ENCODE measurements at places on chromosomes 11 and 22.

- DNase-seq, result no peak
Measured at GRCh38 chr11:15629690-15630321, 515.1 kb downstream of the INSC start.

DNA sequence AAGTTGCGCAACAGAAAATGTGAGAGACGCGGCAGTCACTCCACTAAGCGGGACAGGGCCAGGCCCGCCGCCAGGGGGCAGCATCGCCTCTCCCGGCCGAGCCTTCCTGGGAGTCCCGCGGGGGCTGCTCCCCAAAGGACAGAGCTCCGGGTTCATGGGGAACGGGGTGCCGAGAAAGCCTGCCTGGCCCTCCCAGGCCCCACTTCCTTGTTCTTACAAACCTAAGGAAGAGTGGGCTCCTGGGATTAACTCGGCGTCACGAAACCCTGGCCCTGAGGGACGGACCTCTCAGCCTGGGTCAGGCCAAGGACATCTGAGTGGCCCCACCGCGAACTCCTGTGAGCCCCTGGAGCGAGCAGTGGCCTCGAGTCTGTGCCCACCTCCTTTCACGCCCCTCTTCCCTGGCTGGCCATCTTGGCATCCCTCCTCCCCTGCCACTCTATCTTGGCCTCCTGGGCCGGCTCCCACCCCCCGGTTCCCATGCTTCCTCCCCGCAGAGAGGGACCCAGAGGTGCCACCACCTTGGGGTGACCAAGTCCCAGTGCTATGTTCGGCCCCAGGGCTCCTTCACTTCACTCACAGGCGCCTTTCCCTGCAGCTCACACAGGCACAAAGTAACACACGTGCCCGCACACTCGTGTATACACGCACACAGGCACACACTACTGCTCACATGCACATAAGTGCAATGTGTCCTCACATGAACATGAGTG, 99.9 kb upstream of the FGF3 start:
- peak; percentile 57 for DNase-seq

DNA sequence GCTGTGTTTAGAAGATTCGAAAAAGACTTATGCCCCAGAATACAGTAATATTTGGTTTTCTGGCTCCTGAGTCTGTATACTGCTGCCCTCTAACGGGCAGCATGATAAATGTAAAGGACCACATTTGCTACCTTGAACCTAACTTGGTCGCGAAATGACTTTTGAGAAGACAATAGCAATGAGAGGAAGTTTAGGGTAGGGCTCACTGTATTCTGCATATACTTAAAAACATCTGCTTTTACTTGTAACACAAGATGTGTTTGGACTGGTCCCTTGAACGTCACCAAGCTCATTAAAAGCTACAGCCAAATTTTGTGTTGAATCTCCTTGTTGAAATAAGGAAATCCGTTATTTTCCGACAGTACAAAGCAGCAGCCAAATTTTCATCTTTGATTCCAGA, 309.1 kb downstream of the SWAP70 start:
- DNase-seq, result peak; percentile 70

DNA sequence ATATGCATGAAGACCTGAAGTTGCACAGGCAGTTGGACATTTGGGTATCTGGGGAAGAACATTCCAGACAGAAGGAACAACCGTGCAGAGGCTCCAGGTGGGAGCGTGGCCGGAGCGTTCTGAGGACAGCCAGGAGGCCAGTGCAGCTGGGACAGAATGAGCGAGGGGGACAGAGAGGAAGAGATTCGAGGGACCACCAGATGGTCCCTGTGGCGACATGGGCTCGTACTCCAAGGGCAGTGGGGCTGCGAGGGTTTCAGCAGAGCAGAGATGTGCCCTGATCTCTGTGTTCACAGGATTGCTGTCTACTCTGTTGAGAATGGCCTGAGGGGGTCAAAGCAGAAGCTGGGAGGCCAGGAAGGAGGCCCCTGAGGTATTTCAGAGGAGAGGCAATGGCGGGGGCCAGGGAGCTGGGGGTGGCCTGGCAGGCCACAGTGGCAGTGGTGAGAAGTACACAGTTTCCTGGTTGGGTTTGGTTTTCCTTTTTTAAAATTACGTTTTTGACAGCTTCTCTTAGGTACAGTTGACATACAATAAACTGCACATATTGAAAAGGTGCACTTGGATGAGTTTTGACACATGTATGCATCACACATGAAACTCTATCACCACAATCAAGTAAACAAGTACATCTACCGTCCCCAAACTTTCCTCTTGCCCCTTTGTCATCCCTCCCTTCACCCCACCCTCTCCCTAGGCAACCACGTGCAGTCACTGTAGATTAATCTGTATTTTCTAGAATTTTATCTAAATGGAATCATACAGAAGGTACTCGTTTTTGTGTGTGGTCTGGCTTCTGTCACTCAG, 24.8 kb upstream of the SOX10 start:
- DNase-seq, result no peak

DNA sequence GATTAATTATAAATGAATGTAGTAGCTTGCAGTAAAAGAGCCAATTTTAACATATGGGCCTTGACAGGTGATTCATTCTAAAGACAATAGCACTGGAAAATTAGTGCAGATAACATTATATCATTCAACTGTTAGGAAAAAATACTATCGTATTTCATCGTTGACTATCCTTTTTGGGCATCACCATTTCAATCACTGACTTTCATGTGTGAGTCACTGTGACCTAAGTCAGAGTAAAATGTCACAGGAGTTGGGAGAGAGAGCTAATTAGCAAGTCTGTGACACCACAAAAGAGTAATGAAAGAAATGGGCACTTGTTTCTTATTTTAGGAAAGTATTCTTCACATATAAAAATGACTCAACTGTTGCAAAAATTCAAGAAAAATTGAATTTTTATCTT, 253.8 kb upstream of the CNTN5 start:
- no peak for DNase-seq

- DNase-seq, result no peak
Measured at GRCh38 chr11:106533046-106533445, 455.6 kb downstream of the AASDHPPT start.

DNA sequence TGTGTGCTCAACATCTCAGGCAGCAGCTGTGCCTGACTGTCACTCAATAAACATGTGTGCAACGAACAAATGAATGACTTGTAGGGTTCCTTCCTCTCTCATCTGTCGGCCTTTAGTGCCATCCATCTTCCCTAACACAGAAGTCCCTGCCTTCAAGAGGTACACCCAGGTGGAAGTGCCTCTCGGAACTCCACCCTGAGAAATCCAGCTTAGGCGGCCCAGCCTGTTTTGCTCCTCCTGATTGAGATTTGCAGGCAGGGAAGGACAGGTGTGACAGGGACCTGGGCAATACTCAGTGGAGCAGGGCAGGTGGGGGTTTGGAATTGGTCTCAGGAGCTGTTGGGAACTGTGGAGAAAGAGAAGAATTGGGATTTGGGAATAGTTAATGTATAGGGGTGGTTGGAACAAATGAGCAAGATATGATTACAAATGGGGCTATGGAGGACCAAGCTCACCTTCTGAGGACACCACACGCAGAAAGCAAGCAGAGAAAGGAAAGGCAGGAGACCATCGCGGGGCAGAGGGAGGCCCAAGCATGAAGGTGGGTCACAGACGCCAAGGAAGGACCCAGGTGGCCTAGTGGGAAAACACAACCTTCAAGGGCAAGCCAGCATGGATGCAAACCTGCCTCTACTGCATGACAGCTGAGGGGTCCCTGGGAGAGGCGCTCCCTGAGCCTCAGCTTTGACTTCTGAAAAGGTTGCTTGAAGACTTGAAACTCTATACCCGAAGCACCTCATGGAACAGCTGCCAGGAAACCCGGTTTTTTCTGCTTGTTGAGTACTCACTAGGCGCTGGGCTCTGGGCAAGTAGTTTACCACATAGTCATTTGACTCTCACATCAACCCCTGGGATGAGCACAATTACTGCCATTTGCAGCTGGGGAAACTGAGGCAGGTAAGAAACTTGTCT, 40.9 kb upstream of the ANO1 start:
- DNase-seq, result no peak

GRCh38 chr11:6674219-6674597, 8.9 kb downstream of the MRPL17 start:
- DNase-seq, result no peak

GRCh38 chr22:46067159-46068111, 82.9 kb upstream of the PPARA start:
- no peak for DNase-seq

GRCh38 chr11:36164506-36165250, 124.5 kb downstream of the COMMD9 start:
- DNase-seq, result peak; percentile 52

GRCh38 chr11:110435780-110436717, 6.3 kb downstream of the FDX1 start:
- peak; percentile 39 for DNase-seq

DNA sequence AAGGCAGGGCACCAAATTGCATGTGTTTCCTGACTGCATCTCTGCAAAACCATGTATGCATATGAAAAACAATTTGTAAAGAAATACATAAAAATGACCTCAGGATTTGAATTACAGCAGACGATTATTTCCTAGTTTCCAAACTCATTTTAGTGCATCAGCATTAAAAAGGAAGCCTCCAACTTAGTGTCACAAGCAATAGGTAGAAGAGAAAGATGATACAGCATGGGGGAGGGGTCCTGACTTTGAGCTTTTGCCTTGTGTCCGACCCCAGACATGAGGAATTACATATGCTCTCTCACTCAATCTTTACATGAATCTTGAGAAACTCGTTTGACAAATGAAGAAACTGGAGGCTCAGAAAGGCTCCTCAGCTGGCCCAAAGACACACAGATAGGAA, 294.6 kb upstream of the NARS2 start:
- DNase-seq, result no peak

DNA sequence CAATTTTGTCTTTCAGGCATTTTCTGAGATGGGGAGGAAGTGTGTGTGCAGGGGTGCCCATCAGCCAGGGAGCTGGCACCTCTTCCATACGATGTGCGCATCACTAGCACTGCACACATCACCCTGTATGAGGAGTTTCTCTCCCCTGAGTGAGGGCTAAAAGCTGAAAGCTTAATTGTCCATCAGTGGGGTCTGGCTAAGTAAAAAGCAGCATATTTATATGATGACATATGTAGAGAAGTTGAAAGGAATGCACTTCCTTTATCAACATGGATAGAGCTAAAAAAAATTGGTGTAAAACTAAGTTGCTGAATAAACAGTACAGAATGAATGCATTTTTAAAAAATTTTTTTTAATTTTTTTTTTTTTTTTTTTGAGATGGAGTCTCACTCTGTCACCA, 4.0 kb downstream of the VSTM5 start:
- peak; percentile 64 for DNase-seq

- no peak for DNase-seq
Measured at GRCh38 chr11:64251753-64252002, 348 bp downstream of the PLCB3 start.

DNA sequence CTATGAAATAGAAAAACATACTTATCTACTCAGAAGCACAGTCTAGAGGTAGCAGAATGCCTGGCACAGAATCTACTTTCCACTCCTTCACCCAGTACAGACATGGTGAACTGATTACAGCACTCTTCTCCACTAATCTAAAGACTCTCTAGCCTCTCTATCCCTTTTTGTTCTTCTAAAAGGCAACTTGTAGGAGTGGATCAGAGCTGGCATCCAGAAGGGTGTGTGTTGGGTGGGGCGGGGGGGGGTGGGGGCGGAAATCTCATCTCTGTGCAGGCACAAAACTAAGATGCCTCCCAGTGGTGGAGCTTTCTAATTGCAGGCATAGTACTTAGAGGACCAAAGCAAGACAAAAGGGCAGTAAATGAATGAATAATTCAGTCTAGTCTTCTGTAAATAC, 11.5 kb upstream of the EMID1 start:
- no peak for DNase-seq

- DNase-seq, result no peak
Measured at GRCh38 chr11:67355023-67355793, 1.9 kb upstream of the POLD4 start.

DNA sequence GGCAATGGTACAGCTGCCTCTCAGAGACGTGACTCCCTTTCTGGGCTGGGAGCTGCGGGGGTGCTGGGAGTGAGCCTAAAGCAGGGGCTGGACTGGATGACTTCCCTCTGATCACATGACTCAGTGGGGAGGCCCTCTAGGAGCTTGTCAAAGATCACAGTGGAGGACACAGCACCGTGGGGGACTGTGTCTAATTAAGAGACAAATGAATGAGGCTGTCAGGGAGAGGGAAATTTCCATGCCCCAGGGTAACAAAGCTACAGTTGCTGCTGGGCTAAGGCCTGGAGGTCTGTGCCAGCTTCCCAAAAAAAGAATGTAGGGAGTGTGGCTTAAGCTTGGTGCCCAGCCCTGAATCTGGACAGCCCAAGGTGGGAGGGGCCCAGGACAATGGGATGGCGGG, 262.8 kb upstream of the PLET1 start:
- DNase-seq, result no peak

GRCh38 chr22:47340851-47341436, 578.5 kb downstream of the TBC1D22A start:
- no peak for DNase-seq

DNA sequence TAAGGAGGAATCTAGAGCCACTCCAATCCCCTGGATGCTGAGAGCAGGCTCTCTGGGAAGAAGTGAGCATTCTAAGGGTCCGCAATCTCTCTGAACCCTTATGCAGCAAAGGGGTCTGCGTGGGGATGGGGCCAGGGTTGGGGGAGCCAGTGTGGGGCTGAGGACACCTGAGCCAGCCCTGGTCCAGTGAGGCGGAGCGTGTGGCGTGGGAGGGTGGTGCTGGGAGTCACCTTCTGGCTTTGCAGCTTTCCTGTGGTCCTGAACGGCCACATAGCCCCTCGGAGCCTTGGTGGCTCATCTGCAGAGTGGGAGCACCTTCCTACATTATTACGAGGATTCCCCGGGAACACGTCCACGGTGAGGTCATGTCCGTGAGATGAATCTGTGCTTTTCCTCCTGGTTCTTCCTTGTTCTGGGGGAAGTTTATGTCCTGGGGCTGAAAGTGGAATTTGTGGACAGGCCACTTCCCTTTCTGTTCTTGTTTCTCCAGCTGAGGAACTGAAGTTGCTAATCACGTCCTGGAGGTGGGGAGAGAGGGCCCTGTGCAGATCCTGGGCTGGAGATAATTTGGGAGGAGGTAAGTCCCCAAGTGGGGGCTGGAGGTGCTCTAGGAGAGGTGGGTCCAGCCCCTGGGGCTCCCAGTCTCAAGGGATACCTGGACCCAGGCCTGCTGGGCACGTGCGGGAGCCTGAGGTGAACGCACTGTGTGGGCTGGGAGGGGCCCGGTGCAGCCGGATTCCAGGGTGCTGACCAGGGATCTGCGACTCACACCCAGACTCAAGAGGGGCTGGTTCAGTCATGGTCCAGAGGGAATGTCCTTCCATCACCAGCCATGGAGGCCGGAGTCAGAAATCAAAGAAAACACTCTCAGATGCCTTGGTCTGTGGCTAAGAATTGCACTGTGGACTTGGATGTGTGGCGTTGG, 6.1 kb downstream of the MRGPRE start:
- DNase-seq, result no peak

DNA sequence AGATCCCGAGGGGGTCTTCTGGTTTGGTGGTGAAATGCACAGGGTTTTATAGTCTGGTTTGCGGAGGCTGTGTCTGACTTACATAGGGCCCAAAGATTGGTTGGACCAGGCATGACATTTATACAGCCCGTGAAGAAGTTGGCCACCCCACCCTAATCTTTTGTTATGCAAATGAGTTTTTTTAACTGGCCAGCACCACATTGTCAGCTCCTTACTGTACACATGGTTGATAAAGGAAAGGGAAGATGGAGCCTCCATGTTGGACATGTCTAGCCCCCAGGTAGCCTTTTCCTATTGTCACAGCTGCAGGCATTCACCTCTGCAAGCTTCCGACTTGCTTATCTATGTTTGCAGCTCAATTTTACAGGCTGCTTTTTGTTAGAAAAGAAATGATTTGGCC, 70.1 kb downstream of the WT1 start:
- DNase-seq, result no peak

Measured in IMR-90 (cell line).